ENCODE measurements at places on chromosomes 12 and 14. TPM values are rescaled to one million over a fixed set of nuclear protein-coding genes. Genes with fewer than 3 reads are reported as not detected.

GRCh38 chr14:32377046-32377646 lies 48.0 kb downstream of the AKAP6 start:
- DNase-seq, result no peak

DNA sequence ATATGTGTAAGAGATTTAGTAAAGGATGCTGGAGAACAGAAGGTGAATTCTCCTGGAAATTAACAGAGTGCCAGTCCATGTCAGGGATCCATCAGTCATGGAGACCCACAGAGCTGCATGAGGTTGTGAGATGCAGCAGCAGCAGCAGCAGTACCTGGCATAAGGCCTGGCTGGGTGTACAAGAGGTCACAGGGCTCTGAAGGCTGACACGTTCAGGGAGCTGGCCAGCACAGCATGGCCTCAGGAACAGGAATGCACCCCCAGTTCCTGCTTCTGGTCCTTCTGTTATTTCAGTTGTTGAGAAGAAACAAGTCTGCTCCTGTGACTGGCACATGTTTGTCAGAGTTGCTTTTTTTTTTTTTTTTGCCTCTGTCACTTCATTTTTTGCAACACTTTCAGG lies 210.8 kb downstream of the CNTN1 start:
- no peak for DNase-seq

GRCh38 chr12:45627407-45628069 lies 102.0 kb upstream of the ARID2 start:
- no peak for DNase-seq

DNA sequence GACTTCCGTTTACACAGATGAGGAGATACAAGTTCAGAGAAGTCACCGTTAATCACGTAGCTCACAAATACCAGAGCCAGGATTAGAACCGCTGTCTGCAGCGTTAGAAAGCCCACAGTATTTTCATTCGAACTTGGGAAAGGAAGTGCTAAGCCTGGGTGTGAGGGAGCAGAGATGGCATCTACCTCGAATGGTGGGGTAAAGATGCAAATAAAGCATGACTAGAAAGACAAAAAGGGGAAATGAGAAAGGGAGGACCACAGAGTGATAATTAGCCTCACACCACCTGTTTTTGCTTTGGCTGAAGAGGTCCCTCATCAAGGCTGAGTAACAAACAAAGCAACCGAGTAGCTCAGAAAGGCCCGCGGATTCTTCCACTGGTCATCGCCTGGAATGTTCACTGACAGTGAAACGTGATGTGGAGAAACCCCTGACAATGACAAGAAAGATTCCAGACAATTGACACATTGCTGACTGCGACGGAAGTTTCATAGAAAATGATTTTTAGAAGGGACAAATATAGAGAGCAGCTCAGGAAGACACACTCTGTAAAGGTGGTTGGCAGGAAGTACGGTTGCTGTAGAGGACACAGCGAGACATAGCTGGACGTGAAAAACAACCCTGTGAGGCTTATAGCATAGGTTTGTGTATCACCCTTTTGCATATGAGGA lies 31.5 kb upstream of the BHLHE41 start:
- DNase-seq, result no peak

DNA sequence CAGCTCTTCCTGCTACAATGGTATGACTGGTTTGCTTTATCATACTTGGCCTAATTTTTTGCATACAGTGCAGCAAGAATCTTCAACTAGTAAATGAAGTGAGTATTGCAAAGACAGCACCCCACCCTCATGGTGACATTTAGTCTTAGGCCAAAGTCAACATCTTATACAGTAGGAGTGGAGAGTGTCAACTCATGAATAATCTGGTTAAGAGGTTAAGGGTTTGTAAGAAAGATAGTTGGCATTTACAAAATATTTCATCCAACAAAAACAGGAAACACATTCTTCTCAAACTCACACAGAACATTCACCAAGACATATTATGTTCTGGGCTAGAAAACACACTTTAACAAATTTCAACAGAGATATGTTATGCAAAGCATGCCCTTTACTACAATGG lies 2.2 kb upstream of the OAS1 start:
- DNase-seq, result no peak

- DNase-seq, result no peak
These were observed 5.7 kb downstream of the MAP3K9 start for GRCh38 chr14:70803321-70804310.

- DNase-seq, result no peak
These were observed 157.4 kb upstream of the FOXN3 start for GRCh38 chr14:89574420-89574819.

- no peak for DNase-seq
These were observed 53.9 kb downstream of the ZC3H14 start for GRCh38 chr14:88616697-88617096.

DNA sequence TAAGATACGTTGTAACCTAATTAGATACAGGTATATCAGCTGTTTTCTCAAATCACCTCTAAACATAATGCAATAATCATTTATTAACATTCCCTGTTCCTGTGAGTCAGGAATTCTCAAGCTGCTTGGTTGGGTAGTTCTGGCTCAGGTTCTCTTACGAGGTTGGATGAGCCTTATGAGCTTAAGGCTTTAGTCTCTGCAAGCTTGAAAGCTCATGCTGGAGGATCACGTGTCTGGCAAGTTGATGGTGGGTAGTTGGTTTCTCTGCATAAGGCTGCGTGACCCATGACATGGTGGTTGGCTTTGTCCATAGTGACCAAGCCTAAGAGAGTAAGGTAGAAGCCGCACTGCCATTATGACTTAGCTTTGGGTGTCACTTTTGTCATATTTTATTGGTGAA lies 62.0 kb downstream of the PLEKHA5 start:
- DNase-seq, result no peak

DNA sequence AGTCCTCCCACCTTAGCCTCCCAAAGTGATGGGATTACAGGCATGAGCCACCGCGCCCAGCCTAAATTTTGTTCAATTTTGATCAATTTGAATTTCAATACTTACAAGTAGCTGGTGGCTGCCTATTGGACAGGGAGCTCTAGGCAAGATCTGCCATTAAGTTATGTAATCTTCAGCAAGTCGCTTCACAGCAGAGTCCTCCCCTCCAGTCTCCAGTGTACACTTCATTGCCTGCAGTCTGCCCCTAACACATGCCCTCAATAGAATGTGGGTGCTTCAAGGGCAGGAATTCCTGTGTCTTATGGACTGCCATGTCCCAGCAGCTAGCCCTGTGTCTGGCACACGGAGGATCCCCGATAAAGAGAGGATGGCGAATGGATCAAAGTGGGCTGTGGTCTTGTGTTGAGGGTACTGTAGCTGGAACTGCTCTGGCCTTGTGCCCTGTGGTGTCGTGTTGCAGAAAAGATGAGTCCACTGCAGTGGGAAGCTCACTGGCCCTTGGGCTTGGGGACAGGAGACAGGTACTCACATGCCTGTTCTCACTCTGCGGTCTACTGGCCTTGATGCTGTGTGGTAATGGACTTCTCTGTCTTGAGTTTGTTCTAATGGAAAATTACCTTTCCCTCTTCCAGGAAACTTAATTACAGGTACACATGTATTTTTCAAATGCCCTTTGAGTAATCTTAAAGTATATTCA lies 67.6 kb downstream of the TECPR2 start:
- no peak for DNase-seq

DNA sequence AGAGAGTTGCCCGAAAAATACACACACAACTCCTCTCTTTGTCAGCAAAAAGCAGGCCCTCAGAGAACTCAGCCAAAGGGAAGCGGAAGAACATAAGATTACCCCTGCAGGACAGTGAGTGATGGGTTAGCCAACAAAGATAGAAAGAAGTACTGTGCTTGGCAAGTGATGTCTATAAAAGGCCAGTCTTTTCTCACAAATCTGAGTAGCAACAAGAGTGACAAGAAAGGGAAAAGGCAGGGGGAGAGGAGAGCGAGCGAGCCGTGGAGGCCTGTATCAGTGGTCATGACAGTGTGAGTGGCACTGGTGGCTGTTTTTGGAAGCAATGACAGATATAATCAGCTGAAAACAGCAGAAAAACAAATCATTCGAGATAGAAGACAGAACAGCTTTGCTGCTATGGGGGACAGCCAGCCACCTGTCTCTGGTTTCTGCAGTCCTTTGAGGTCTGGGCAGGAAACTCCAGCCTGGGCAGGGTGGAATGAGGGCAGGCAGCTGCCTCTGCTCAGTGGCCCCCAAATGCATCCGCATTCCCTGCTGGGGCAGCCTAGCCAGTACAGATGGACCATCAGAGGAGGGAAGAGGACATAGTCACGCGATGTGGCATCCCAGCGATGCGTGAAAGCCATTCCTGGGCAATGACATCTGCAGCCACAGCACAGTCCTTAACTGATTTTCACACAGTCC lies 74.7 kb downstream of the TRIM9 start:
- DNase-seq, result no peak

DNA sequence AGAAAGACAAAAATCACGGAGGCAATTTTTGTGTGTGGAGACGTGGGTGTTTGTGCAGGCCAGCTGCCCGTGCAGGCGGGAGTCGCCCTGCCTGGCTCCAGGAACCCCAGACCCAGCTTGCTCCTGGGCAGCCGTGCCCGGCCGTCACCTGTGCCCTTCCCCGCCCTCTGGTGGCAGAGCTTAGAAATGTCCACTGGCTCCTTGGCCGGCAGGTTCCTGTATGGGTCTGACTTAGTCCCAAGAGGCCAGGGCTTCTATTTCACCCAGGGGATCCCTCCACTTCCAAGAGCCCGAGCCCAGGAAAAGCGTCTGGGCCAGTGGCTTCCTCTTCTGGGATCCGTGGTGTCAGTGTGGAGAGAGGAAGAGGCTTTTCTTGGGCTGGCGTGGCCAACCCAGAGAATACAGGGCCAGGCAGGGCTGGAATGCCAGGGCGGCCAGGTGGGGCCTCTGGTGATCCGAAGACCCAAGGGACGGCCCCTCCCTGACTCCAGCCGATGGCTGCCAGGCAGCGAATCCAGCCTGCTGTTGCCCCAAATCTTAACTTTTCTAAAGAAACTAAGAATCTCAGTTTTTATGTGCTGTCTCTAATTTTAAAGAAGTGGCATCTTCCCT lies 120.9 kb downstream of the TMEM132C start:
- no peak for DNase-seq

DNA sequence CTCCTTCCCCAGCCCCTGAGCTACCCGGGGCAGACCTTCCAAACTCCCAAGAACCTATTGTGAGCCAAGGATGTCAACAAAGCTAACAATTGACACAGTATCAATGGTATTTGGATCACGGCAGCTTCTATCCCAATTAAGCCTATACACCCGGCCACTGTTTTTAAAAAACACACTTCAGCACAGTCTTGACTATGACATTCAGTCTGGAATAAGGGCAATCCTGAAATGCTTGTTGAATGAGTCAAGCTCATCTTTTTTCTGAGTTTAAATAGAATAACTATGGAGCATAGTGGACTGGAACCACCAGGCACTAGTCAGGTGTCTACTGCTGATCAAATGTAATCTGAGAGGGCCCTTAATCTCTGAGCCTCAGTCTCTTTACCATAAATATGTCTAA lies 5.7 kb downstream of the DENND5B start:
- DNase-seq, result peak; percentile 39

DNA sequence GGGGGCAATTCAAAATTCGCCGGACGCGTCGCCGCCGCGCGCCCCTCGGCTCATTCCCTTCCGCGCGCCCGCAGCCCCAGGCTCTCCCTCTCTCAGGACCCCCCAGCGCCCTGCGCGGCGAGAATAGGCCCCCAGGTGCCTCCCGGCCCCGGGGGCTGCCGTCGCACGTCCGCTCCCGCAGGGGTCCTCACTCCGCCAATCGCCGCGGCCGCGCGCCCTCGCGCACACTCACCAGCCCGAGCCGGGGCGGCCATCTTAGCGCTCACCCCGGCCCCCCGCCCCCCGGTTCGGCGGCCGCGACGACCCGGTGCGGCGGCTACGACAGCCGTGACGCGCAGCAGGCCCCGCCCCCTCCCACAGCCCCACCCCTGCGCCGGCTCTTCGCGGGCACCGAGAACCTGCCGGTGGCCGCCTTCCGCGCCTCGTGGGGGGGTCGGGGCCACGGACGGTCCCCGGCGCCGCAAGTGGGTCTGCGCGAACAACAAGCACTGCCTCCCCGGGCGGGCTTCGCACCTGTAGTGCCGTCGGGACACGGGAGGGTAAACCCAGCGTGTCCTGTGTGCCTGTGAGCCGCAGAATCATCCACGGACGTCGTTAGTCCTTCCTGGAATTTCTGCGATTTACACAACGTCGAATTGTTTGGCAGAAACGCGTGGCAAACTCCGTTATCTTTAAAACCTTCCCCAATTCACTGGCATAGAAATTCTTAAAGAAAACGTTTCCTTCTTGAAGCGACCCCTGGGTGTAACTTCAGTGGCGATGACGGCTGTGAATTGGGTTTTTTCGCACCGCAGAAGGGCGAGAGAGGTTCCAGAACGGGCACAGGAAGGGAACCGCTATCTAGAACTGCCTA lies 2.5 kb downstream of the USP44 start:
- DNase-seq, result no peak

DNA sequence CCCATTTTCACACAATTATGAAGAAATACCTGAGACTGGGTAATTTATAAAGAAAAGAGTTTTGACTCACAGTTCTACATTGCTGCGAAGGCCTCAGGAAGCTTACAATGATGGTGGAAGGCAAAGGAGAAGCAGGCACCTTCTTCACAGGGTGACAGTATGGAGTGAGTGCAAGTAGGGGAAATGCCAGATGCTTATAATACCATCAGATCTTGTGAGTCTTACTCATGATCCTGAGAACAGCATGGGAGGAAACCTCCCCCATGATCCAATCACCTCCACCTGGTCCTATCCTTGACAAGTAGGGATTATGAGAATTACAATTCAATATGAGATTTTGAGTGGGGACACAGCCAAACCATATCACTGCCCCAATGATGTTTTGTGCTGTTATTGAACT lies 189.3 kb upstream of the CRY1 start:
- no peak for DNase-seq

DNA sequence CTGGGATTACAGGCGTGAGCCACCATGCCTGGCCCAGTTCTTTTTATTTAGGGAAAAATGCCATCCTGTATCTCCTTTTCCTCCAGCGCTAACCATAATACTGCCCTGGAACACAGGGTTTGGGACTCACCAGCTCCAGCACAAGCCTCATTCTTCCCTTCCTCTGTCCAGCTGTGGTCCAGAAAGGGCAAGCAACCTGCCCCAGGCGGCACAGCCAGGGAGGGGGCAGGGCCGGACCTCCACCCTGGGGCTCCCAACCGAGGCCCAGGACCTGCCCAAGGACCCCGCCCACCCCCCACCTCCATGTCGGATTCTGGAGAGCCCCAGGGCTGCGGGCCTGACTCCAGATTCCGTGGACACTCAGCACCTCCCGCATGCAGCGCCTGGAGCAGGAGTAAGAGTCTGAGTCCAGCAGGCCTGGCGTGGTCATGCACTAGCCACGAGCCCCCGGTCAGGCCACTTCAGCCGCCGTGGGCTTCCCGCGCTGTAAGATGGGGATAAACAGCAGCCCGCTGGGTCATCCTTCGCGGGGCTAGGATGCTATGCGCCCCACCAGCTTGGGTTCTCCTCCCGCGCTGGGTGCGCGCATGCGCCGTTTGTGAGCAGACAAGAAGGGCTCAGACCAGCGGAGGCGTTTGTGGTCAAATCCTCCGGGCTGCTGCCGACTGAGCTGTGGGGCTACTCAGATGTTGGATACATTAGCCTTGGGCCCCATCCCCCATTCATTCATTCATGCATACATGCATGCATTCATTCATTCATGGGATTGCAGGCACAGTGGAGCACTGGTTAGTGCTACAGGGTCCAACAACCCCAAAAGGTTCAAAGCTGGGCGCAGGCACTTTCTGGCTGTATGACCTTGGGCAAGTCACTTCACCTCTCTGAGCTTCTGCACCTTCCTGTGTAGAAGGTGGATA lies 16.3 kb downstream of the TMEM119 start:
- DNase-seq, result no peak

The NYNRIN gene
- 11.6 TPM for total RNA-seq

The SYT1 gene
- total RNA-seq, result 3.9 TPM

The IGF1 gene
- total RNA-seq, result under 0.01 TPM

The NGB gene
- total RNA-seq, result not detected

The HIP1R gene
- total RNA-seq, result 11.2 TPM

The KRT83 gene
- total RNA-seq, result not detected

The LYSET gene
- 6.0 TPM for total RNA-seq
